ENCODE measurements at places on chromosomes 6 and 20. TPM values are rescaled to one million over a fixed set of nuclear protein-coding genes. Genes with fewer than 3 reads are reported as not detected.

RIPOR3 gene
- 0.53 TPM for total RNA-seq

ALDH5A1 gene
- 308 TPM for total RNA-seq

MUC22 gene
- total RNA-seq, result not detected

CPNE5 gene
- 89.8 TPM for total RNA-seq

C6orf58 gene
- total RNA-seq, result not detected

DNA sequence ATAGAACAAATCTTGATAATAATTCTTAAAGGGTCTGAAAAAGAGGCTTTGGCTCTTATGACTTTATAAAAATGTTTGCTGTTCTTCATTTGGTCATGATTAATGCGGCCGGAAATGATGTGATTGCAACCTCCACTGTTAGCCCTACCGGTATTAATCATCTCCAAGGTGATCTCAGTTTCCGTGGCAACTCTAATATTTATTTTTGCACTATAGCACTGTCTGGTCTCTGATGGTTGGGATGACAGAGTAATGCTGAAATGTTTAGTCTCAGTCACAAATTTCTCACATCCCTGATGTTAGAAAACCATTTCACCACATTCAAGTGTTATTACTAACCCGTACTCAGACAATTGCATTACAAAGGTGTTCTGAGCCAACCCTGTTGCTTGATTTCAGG, 87.4 kb downstream of the TMEM200A start:
- DNase-seq, result no peak

DNA sequence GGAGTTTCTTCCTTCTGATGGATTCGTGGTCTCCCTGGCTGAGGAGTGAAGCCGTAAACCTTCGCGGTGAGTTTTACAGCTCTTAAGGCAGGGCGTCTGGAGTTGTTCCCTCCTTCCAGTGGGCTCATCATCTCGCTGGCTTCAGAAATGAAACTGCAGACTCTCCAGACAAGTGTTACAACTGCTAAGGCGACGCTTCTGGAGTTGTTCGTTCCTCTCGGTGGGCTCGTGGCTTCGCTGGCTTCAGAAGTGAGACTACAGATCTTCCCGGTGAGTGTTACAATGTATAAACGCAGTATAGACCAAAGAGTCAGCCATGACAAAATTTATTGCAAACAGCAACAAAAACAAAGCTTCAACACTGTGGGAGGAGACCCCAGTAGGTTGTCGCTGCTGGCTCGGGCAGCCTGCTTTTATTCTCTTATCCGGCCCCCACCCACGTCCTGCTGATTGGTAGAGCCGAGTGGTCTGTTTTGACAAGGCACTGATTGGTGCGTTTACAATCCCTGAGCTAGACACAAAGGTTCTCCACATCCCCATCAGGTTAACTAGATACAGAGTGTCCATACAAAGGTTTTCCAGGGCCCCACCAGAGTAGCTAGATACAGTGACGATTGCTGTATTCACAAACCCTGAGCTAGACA, 113.2 kb downstream of the GPX5 start:
- DNase-seq, result no peak

- no peak for DNase-seq
These were observed 277.2 kb upstream of the NT5E start for GRCh38 chr6:85172705-85173104.

DNA sequence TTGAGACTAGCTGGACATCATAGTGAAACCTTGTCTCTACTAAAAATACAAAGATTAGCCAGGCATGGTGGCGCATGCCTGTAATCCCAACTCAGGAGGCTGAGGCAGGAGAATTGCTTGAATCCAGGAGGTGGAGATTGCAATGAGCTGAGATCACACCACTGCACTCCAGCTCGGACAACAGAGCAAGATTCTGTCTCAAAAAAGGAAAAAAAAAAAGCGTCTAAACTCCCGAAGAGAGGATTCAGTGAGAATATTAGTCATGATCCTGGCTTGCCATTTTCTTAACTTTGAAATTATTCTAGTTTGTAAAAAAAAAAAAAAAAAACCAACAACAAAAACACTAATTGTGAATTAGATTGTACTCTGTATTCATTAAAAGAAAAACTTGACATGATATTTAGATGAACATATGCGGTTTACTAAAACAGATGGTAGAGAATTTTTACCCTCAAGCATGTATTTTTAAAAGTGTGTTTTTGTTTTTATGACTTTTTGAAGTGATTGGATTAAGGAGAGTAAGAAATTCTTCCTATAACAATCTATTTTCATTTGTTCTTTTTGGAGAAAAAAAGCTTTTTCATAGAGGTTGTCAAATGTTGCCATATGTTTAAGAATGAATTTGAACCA, 80.7 kb downstream of the UST start:
- no peak for DNase-seq

- DNase-seq, result peak; percentile 73
These were observed 24.7 kb downstream of the TBC1D7 start for GRCh38 chr6:13303668-13304017.

GRCh38 chr20:507006-507758, 36.4 kb downstream of the CSNK2A1 start:
- no peak for DNase-seq

DNA sequence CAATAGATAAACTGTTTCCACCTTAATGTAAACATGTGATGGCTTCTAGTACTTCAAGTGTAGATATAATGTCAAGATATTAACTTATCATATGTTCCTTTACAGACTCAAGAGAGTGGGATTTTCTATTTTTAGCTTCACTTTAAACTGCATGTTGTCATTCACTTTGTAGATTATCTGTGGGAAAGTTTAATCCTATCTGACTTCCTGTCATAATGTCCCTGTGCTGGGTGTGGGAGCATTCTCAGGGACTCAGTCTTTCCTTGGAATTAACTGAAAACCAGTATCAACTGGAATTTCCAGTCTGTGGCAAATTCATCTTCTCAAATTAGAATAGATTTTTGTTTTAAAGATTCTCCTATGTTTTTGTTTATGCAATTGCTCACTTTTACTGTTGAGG, 226.1 kb upstream of the FERMT1 start:
- DNase-seq, result no peak

DNA sequence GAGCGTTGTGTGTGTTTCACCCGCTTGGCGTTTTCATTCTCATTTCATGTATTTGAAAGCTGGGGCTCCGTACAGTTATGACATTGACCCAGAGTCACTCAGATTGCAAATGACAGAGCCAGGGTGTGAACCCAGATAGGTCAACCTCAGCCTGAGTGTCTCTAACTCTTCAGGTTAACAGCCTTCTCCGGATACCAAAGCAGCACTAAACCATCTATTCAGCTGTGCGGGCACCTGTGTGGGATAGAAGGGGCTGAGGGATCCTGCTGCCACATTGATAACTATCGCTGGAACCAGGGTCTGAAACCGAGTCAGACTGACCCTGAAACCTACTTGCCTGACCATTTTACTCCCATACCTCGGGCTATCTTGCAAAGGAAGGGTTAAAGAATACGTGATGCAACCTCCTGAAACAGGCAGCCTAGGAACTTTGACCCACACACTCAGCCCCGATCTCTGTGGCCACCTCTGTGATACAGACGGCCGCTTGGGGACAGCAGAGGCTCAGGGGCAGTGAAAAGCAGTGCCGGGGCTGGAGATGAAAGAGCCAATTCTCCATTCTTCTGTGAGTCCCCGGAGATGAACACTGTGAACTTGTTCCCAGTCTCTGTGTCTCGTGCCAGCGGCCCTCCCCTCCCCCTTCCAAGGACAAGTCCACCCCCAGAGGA, 233.5 kb upstream of the QKI start:
- no peak for DNase-seq

- no peak for DNase-seq
These were observed 201.5 kb downstream of the ZFAND3 start for GRCh38 chr6:38021029-38021428.

DNA sequence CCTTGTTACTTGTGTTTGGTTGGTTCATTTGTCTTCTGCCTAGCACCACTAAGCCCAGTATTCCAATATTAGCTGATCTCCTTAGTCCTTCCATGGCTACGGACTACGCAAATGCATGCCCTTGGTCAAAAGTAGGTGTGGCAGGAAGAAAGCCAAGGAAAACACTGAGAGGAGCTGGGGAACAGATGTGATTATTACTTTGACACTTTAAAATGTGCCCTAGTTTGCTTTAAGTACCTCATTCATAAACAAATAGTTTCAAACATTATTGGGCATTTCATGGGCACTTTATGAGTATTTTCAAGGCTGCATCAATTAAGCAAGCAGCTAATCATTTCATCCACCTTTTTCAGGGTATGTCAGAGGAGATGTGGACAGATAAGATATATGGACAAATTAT, 60.1 kb upstream of the HDDC2 start:
- DNase-seq, result no peak

- DNase-seq, result no peak
These were observed 27.7 kb downstream of the EDN3 start for GRCh38 chr20:59328071-59328470.
